ENCODE measurements at places on chromosomes 3 and 15.

GRCh38 chr3:186048119-186048518, 60.8 kb downstream of the ETV5 start:
- no peak for DNase-seq

DNA sequence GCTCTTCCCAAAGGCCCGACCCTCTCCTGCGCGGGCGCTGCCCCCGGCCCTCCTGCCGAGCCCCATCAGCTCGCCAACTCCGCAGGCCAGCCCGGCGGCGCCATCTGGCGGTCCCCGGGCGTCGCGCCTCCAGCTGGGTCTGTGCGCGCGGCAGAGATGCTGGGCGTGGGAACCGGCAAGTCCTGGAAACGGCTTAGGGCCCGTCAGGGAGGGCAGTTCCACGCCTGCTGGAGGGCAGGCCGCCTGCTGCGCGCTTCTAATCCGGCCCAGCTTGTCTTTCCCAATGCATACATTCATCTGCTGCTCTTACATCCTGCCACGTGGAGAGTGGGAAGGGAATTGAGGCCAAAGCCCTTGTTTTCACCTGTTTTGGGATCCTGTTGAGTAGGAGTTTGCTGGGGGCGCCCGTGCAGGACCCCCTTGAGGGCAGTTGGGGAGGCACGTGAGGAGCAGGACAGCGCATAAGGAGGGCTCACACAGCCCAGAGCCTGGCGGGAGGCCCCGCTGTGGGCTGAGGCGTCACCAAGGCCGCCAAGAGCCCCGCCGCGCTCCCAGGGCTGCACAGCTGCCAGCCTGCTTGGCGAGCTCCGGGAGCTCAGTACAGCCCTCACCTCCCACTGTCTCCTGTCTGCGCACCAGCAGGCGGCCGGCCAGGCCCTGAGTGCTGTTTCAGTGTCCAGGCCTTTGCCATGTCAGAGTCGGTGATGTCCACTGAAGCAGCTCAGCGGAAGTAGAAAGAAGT, 165.6 kb downstream of the NSMCE3 start:
- no peak for DNase-seq

- no peak for DNase-seq
These were observed 112.4 kb upstream of the TLE3 start for GRCh38 chr15:70210076-70210475.

DNA sequence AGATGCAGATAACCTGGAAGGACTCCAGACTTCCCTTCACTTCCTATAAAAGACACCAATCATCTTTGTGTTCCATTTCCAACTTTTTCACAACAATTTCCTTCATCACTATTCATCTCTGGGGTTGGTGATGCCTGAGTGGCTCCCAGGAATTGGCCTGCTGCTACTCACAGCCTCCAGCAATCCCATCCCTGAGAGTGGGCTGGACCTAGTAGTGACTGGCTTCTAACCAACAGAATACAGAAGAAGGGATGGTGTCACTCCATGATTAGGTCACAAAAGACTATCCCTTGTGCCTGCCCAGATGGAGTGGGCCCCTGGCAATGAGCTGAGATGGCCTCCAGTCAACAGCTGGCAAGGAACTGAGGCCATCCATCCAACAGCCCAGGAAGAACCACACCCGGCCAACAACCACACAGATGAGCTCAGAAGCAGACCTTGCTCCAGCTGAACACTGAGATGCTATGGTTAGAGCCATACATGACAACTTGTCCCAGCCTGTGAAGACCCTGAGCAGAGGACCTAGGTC, 20.9 kb downstream of the OCA2 start:
- DNase-seq: no peak

- DNase-seq: no peak
These were observed 144.0 kb upstream of the SMAD3 start for GRCh38 chr15:66921319-66921915.

- no peak for DNase-seq
These were observed 67.3 kb downstream of the UBE2E2 start for GRCh38 chr3:23270423-23270822.

- peak; percentile 85 for DNase-seq
These were observed 29.8 kb downstream of the ALS2CL start for GRCh38 chr3:46663591-46664135.

DNA sequence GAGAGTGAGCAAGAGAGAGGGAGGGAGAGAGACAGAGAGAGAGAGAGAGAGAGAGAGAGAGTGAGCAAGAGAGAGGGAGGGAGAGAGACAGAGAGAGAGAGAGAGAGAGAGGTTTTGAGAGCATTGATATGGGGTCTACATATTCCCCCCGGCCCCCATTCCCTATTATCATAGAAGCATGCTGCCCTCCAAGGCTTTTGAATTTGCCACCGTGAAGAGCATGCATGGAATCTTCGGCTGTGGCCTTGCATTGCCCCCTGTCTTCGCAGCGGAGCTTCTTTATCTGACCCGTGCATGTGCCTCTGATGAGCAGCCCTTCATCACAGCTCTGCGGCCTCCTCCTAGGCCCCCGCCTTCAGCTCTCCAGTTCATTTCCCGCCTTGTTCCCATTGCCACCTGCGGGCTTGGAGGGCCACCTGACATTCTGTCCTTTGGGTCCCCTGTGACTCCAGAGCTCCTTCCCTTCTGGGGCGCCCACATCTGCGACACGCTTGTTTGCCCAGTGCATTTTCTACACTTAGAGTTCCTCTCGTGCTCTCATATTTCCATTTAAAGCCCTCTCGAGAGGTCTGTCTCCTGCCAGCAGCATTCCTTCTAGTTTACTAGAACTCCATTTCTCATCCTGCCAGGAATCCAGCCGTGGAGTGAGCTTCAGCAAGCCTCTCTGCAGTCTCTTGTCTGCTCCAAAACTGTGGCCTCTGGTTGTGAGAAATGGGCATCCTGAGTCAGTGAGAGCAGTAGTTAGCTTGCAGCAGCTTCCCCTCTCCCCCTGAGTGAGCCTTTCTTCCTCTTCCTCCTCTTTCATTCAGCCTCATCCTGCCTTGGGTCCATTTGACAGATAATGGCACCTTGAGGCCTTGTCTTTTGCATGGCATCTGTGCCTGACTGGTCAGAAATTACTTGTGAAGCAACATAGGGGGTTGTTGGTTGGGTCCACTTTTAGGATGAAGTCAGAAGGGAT, 25.3 kb downstream of the LPP start:
- no peak for DNase-seq
